Trophoblast cell (in vitro differentiated cells and primary cell): ENCODE measurements at places on chromosomes 12 and 14.

DNA sequence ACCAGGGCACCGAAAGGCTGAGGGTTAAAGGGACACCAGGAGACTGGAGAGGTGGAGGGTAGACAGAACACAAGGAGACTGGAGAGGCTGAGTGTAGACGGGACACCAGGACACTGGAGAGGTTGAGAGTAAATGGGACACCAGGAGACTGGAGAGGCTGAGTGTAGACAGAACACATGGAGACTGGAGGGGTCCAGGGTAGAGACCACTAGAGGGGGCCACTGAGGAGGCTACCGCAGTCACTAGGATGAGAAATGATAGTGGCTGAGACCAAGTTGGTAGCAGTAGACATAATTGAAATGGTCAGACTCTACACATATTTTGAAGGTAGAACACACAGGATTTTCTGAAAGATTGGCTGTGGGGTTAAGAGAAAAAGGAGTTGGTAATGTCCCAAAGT, 68.2 kb downstream of the PAH start:
- no peak for DNase-seq

DNA sequence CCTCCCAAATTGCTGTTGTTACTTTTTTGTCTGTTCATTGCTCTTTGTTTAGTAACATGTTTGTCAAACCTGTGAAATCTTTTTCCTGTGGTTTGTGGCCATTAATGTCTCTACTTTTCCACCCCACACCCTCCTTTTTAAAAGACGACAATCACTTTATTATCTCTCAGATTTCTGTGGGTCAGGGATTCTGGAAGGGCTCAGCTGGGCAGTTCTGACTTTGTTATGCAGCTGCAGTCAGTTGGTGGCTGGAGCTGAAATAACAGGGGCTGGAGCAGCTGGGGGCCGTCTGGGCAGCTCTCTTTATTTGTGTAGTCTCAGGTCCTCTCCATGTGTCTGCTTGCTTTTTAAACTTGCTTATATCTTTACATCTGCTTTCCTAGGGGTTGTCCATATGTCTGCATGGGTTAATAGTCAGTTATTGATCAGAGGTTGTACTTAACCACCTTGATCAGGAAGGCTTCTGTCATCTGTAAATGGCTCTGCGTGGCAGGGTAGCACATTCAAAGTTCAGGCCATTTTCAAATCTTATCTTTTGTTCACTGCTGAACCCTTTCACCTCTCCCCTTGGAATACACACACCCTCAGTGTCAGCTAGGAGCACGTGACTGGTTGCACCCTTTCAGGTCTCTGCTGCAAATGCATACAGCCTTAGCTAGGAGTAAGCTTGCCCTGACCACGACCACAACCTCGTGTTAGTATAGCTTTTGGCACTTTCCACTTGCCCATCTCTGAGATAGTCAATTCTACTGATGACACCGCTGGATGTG, 27.9 kb downstream of the BORCS5 start:
- DNase-seq, result no peak

- no peak for DNase-seq
Measured at GRCh38 chr12:6603095-6603567, 4.0 kb downstream of the CHD4 start.

DNA sequence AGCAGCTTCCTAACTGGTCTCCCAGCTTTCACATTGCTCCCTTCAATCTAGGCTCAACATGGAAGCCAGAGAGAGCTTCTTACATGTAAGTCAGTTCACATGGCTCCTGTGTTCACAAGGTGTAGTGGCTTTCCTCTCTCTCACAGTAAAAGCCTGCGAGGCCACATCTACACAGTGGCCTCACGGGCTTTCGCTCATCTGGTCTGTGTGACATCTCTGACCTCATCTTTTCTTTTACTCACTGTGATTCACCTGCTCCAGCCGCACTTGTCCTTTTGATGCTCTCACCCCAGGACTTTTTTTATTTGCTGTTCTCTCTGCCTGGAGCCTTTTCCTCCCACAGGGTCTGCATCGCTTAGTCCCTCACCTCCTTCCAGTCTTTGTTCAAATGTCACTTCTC, 122.1 kb downstream of the SLC5A8 start:
- DNase-seq, result no peak
